Stimulated activated CD4-positive, alpha-beta T cell treated with anti-CD3 and anti-CD28 coated beads, Interleukin-12 subunit alpha, Interleukin-12 subunit beta, amount 100 ng/mL, for 48 hours (primary cell): ENCODE measurements at places on chromosomes 11 and 22.

DNA sequence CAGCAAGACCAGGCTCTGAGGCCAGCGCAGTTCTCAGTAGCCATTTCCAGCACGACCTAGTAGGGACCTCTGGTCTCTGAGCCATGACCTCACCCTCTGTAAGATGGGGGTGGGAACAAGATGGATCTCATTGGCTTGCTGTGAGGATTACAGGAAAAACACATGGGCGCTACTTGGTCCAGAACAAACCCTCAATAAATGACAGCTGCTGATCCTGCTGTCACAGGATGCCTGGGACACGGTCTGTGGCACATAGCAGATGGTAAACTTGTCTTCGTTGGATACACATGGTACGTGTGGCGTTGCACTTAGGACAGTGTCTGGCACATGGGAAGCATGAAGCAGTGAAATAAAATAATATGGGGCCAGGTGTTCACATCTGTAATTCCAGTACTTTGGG lies 4.5 kb upstream of the KCTD17 start:
- DNase-seq: no peak

GRCh38 chr11:1592628-1593027 lies 5.5 kb downstream of the KRTAP5-2 start:
- DNase-seq: no peak

DNA sequence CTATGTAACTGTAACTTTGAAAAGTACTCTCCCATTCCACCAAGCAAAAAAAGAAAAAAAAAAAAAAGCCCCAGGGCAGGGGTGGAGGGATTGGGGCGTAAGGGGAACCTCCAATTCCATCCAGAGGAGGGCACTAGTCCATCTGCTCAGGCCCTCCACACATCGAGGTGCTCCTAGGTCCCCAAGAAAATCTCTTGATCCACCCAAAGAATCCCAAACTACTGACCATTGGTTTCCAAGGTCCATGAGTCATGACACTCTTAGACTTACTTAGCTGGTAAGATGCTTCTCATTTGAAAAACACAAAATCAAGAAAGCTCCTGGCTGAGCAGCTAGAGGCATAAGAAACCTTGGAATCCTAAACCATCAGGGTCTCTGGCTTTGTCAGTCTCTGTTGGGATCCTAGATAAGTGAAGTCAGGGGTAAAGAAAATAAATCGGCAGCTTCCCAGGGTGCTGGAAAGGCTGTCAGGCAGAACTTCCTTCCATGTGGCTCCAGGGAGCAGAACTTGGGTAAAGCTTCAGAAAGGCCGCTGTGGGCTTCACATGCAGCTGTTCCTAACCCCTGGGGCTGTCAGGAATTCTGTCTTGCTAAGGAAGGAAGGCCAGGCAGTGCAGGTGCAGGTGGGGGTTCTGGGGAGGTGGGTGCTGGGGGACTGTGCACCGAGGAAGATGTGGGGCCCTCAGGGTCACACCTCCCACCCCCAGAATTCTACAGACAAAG lies 49.4 kb upstream of the ADA2 start:
- DNase-seq: no peak

- DNase-seq: no peak
Observed at GRCh38 chr22:40571887-40572286, 64.6 kb downstream of the MRTFA start.

DNA sequence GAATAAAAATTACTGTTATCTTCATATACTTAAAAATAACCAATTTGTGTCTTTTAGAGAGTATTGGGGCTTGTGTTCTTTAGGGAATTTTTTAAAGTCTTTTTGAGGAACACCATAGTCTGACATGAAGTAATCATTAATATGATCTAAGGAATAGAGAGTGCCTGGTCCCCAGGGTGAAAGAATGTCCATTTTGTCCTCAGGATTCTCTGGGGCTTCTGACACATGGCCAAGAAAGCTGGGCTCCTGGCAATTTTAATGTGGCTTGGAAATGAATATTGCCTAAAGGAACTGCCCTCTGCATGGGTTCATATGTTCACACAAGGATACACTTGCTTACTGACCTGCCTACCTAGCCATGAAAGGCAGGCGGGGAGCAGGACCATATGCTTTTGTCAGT lies 33.7 kb downstream of the NF2 start:
- DNase-seq: no peak

DNA sequence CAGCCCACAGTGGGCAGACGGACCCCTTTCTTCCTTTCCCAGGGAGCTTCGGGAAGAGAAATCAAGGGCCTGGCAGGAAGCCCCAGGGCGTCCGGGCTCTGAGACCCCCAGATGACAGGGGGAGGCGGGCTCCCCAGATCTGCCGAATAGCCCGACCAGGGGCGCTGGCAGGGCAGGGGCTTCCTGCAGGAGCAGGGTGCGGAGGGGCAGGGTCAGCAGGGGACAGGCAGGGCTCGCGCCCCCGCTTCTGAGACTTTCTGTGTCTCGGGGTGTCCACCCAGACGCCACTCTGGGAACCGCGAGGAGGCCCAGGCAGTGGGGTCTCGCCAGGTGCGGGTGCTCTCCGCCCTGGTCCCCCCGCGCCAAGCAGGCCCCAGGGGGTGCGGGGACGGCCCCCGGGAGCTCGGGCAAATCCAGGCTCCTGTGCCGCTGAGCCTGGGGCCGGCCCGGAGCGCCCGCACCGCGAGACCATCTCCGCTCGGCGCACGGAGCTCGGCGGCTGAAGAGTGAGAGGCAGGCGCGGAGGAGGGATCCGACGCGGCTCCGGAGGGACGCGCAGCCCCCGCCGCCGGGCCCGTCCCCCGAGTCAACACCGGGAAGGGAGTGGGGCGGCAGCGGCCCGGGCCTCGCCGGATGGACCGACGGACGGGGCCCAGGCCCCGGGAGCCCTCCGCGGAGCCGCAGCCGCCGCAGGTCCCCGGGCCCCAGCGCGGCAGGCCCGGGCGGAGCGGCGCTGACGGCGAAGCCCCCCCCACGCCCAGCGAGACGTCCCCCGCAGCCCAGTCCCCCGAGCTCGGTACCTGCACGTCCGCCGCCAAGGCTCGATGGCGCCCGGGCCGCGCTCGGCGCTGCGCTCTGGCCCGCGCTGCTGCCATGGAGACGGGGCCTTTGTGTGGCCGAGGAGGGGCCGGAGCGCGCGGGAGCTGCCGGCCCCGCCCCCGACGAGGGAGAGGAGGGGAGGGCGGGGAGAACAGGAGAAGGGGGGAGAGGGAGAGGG lies at the start of gene PLXNB2:
TSS of gene PLXNB2 (minus strand) at position 894 of the 997 bp plus-strand sequence. CDS start 17,062 bp downstream, outside the sequence.
- peak; percentile 26 for DNase-seq

- DNase-seq: no peak
Observed at GRCh38 chr11:120425527-120425926, 86.0 kb upstream of the GRIK4 start.

DNA sequence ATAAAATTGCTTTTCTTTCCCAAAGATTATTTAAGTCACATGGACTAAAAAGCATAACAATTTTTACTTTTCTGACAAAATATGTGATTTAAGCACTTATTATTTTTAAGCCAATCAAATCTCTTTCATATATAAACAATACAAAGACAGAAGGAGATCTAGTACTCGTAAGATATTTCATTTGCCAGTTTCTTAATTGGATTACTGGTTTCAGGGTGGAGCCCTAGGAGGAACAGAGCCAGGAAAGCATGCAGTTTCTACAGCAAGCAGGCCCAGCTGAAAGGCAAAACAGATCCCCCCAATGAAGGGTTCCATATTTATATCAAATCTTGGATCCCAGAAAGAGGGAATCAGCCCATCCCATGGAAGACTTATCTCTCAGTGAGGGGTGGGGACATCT lies 177.0 kb downstream of the KIF18A start:
- no peak for DNase-seq

DNA sequence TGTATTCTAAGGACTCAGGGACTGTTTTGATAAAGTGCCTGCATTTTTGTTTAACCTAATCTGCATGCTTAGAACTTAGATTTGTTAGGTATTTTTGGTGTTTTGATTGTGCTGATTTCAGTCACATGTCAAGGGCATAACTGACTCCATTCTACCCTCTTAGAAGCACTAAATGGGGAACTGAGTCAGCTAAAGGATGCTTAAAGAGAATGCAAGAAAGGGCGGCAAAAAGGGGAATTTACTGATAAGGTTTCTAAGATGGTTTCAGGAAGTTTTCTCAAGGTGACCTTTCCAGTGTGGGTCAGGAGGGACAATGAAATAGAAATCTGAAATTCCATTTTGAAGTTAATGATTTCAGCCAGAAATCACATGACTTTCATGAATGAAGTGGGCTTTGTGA lies 43.0 kb downstream of the MMP20 start:
- DNase-seq: no peak
